ENCODE measurements at places on chromosomes 16 and 17.

GRCh38 chr16:87173294-87173893 is 143.8 kb downstream of the C16orf95 start:
- no peak for DNase-seq

DNA sequence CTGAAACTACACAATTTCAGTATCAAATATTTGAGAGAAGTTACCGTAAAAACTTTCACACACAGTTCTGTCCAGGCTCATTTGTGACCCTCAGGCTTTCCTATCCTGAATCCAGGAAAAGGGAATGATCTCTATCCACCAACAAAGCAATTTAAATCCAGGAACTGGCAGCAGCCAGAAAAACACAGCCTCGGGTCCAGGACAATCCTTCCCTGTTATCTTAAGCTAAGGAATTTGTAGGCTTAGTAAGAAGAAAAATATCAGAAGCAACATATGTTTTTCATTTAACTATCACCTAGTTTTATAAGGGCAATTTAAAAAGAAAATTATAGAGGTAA is 47.1 kb downstream of the TEX2 start:
- no peak for DNase-seq

DNA sequence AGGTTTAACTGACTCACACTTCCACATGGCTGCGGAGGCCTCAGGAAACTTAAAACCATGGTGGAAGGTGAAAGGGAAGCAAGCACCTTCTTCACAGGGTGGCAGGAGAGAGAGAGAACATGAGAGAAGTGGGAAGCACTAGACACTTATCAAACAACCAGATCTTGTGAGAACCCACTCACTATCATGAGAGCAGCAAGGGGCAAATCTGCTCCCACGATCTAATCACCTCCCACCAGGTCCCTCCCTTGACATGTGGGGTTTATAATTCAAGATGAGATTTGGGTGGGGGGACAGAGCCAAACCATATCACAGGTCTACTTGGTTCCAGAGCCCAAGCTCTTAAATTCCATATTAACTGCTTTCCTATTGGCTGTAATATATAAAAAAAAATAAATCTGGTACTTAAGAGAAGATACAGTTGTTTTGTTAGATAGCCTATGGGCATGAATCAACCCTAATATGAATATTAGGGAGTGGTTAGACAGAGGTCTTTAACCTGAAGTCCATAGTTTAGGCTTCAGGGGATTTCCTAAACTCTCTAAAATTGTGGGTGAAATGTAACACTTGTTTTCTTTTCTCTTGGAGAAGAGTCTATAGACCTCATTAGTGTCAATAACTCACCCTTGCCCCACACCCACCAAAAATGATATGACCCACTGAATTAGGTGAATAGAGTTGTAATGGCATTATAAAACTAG is 56.7 kb downstream of the SKAP1 start:
- no peak for DNase-seq

GRCh38 chr17:4472286-4472685 is 26.4 kb upstream of the SPNS2 start:
- no peak for DNase-seq

DNA sequence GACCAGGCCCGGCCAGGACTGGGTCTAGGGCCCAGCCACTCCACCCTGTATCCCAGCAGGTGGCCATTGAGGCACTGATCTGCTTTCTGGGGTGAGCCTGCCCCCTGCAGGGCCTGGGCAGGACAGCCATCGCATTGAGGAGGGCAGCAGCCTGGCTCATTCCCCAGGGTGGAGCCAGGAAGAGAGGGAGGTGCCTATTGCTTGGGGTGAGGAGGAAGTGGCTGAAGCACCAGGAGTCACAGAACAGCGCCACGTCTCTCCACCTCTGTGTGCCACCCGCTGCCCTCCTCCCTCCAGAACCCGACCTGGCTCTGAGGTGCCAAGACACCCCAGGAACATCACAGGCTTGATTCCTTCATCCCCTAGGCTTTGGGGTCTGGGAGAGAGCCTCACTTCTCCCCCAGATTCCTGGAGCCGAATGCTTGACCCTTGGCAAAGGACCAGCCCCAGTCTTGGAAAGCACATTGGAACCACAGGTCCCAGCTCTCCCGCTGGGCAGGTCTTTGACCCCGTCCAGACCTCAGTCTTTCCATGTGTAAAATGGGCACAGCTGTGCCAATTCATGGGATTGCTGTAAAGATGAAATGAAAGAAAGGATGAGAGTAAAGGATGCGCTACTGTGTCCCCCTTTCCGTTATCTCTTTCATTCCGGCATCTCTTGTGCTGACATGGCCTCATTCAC is 7.2 kb upstream of the KRT36 start:
- DNase-seq, result peak; percentile 84

DNA sequence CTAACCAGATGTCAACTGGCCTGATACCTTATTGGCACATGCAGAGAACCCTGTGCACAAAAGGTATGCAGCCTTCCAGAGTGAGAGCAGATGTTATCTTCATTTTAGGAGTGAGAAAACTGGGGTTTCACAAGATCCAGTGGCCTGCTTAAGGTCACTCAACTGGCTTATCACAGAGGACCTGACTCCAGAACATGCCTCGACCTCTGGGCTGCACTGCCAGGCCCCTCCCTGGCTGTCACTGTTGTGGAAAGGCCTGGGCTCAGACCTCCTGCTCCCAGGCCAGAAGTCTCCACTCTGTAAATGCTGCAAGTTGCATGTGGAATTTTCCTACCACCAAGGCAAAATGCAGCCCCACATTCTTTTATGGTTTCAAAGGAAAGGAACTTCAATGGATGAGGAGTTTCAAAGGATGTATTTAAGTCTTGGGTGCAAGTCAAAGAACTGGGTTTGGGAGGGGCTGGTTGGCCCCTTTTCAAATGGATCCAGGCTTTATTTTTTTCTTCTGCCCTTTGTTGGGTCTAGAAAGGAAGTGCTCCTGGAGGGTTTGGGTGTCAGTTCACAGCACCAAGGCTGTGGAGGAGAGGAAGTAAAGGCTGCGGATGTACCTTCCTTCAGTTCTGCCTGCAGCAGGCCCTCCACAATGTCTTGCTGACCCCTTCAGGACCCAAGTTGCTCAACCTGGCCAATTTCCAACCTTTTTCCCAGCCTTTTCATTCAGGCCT is 30.4 kb upstream of the SMPD3 start:
- DNase-seq, result no peak

DNA sequence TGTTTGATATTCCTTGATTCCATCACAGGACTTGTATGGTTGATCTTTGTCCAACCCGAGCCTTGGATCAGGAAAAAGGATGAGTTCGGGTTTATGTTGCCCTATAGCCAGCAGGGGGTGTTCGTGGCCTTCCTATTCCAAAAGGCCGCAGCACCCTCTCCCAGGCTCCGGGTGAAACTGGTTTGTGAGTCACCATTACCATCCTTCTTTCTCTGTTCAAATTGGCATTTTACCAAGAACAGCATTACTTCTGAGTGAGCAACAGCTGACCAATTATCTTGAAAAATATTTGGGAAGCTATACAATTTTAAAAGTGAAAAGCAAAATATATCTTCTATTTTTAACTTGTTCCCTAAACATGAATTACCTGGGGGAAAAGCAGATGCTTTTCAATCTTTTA is 24.3 kb upstream of the KRT20 start:
- peak; percentile 70 for DNase-seq

DNA sequence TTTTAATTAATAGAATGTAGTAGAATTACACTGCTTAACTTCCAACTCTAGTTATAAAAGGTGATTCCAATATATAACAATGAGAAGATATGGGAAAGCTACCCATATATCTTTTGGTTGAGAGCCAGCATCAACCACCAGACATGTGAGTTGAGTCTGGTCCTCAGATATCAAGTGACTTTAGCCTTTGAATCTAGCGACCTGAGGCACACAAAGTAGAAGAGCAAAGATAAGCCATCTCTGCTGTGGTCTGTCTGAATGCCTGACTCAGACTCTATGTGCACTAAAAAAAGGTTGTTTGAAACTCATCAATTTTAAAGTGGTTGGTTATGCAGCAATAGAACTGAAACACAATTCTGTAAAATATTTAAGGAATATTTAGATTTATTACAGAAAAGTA is 492.5 kb upstream of the SOX9 start:
- no peak for DNase-seq

DNA sequence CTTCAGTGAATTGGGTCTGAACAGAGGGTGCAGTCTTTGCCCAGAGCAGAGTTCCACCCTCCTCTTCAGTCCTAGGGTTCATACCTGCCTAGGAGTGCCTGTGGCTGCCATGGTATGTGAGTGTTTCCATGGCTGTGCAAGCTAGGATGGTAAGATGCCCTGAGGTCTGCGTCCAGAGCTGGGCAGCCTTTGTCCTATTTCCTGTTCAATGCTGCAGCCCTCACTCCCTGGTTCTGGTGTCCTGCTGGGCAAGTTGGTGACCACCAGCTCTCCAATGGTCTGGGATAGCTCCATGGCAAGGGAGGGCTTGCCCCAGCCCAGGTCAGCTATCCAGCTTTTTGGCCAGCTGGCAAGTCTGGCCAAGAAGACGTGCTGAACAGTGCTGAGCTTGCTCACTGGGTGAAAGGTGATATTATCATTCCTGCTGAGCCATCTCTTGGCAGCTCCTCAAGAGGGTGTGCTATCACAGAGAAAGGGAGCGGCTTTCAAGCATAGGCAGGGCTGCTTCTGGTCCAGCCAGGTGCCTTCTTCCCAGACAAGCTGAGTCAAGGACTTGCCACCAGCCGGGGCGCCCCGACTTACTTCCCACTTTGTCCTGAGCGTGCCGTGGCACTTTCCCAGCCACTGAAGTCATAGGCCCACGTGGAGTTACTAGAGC is 13.0 kb upstream of the NFATC3 start:
- no peak for DNase-seq

GRCh38 chr16:56944954-56945839 is 13.3 kb downstream of the HERPUD1 start:
- no peak for DNase-seq

DNA sequence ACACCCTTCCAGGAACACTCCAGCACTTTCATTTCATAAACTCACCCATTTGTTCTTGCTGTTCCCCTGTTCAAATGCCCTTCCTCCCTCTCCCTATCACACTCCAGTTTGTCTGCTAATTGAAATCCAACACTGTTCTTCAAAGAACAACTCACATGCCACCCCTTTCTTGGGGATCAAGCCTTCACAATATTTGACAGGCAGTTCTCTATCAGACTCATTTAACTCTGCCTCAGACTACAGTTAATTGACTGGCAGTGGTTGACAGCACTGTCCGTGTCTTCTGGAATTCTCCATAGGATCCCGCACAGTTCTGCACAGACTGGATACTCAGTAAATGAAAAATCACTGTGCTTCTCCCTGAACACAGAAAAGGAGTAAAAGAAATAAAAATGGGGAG is 87.8 kb downstream of the PMP22 start:
- DNase-seq, result no peak

DNA sequence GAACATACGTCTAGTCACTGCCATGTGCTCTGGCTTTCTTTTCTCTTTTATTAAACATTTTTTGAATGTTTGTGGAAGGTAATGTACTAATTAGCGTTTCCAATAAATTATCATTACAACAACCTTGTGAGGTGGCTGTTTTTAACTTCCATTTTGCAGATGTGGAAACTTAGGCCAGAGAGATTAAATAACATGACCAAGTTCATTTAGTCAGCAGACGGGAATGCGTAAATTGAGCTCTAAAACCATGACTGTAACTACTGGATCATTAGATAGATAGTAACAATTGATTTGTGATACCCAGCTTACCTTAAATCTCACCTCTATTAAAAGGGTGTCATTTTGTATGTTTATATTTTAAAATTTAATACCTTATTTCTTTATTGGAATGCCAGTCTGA is 49.4 kb downstream of the RABEP1 start:
- DNase-seq, result no peak
